ENCODE measurements at places on chromosomes 6 and 20.

GRCh38 chr6:20943040-20943627, 408.9 kb downstream of the CDKAL1 start:
- no peak overlapping the region for H3K4me3 ChIP-seq
- H3K36me3 ChIP-seq, result peaks cover 15% of the 10 kb centered on the region
- H3K4me1 ChIP-seq, result peaks cover 10% of the 10 kb centered on the region

GRCh38 chr6:115898246-115898645, 162.4 kb downstream of the FRK start:
- H3K27me3 ChIP-seq, result no peaks in the 10 kb centered on the region
- H3K4me3 ChIP-seq, result no peak overlapping the region
- H3K36me3 ChIP-seq, result no peaks in the 10 kb centered on the region
- peaks cover 12% of the 10 kb centered on the region for H3K4me1 ChIP-seq
- DNase-seq, result no peak
- no peak overlapping the region for H3K27ac ChIP-seq

GRCh38 chr6:116783852-116784251, 18.3 kb upstream of the FAM162B start:
- no peak overlapping the region for H3K4me3 ChIP-seq
- H3K27ac ChIP-seq, result no peak overlapping the region
- DNase-seq, result no peak
- no peaks in the 10 kb centered on the region for H3K27me3 ChIP-seq

GRCh38 chr6:92545861-92546260, 873.5 kb downstream of the EPHA7 start:
- no peak for DNase-seq
- H3K4me1 ChIP-seq, result no peaks in the 10 kb centered on the region
- no peaks in the 10 kb centered on the region for H3K27me3 ChIP-seq
- no peak overlapping the region for H3K27ac ChIP-seq
- H3K4me3 ChIP-seq, result no peak overlapping the region
